Activated naive CD4-positive, alpha-beta T cell treated with anti-CD3 and anti-CD28 coated beads for 36 hours (primary cell): ENCODE measurements at places on chromosomes 13 and 19.

GRCh38 chr13:52036037-52036436, 11.5 kb downstream of the UTP14C start:
- DNase-seq, result no peak

GRCh38 chr19:46812977-46813838, 24.8 kb upstream of the SLC1A5 start:
- DNase-seq, result no peak

- DNase-seq, result peak; percentile 81
Observed at GRCh38 chr19:45117167-45117594, 24.2 kb downstream of the PPP1R37 start.

- DNase-seq, result no peak
Observed at GRCh38 chr19:6424195-6424938, at the start of gene KHSRP. KHSRP (minus strand) TSS chr19:6424811; CDS start chr19:6424701, 110 bp downstream.

DNA sequence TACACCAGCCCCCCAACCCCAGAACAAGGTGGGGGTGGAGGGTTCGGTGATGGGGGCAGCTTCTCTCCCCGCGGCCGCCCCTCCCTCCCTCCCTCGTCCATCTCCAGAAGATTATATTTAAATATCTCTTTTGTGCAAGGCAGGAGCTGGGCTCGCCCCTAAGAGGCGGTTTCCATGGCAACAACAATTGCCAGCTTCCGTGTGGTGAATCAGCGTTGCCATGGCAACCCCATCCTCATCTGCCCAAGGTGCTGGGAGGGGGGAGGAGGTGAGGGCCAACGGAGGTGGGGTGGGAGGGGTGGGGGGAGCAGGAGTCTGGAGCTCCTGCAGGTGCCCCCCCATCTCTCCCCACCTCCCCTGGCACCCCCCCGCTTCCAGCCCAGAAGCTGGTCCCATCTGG, 46.4 kb downstream of the CELF5 start:
- peak; percentile 74 for DNase-seq

GRCh38 chr13:20969182-20969581, 66.6 kb upstream of the XPO4 start:
- DNase-seq, result no peak

GRCh38 chr19:32866061-32866460, 3.5 kb downstream of the SLC7A9 start:
- no peak for DNase-seq

DNA sequence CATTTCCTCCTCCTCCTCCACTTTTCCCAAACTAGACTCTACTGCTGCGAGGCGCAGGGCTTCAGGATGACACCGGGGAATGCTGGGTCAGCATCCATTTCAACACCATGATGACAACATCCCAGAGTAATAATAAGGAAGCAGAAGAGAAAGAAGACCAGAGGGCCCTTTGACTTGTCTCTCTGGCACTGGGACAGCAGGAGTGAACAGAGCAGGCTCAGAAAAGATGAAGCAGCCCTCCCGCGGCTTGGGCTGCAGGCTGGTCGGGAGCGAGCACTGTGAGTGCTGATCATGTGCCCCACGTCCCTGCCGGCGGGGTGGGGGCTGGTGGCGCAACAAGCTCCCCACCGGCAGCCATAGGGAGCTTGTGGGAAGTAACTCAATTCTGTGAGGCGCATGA, 30.5 kb downstream of the RANBP3 start:
- no peak for DNase-seq

GRCh38 chr19:1017115-1017905, 3.6 kb downstream of the TMEM259 start:
- DNase-seq, result no peak

DNA sequence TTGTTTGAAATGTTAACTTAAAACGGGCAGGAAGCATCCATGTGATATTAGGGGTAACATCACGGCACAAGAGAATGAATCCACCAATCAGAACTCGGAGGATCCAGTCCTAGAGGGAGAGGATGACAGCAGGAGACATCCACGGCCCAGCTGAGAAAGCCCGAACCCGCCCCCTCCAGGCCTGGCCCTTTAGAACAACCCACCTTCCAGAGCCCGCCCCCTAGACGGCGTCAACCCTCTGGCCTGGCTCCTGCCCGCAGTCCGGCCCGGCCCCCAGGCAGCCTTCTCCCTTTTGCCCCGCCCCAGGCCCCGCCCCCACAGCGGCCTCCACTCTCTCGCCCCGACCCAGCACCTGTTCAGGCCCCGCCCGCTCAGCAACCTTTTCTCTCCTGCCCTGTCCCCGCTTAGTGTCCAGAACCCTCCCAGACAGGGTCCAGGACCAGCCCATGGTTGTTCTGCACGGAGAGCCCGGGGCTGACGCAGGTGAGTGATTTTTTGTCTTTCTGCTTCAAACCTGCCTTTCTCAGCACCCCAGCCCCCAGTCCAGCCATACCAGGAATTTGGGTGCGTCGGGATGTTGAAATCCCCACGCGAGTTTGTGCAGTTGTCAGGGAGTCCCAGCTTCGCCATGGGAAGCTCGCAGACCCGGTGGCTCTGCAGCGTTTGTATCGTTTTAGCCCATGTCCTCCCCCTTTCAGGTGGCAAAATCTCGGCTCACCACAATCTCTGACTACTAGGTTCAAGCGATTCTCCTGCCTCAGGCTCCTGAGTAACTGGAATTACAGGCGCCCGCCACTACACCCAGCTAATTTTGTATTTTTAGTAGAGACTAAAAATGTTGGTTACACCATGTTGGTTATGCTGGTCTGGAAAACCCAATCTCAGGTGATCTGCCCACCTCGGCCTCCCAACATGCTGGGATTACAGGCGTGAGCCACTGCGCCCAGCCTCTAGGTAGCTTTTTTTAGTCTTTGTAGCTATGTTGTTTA, 16.1 kb downstream of the ZNF816 start:
- DNase-seq, result no peak

GRCh38 chr13:100872761-100873160, 198.2 kb upstream of the TMTC4 start:
- no peak for DNase-seq

GRCh38 chr19:33906578-33907335, 110.1 kb downstream of the KCTD15 start:
- no peak for DNase-seq

DNA sequence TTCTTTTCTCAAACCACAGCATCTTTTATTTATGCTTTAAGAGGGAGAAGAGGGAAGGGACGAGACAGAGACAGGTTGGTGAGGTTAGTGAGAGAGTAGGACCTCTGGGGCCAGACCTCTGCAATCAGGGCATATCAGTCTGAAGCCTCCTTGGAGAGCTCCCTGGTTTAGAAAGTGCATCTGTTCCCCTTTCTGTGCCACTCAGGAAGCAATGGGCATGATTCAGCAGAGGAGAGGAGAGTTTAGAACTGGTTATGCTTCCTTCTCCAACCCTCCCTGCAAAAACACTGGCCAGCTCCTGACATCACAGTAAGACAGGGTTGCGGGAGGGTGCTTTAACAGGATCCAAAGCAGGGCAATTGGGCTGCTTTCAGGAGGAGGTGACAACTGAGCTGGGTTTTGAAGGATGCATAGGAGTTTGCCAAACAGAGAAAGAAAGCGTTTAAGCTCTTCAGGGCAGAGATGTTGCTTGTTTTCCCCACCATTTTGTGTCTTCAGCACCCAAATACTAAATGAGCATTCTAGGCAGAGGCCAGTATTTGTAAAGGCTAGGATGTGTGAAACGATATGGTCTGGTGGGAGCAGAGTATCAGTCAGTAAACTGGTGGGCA, 33.1 kb downstream of the CERS4 start:
- no peak for DNase-seq

DNA sequence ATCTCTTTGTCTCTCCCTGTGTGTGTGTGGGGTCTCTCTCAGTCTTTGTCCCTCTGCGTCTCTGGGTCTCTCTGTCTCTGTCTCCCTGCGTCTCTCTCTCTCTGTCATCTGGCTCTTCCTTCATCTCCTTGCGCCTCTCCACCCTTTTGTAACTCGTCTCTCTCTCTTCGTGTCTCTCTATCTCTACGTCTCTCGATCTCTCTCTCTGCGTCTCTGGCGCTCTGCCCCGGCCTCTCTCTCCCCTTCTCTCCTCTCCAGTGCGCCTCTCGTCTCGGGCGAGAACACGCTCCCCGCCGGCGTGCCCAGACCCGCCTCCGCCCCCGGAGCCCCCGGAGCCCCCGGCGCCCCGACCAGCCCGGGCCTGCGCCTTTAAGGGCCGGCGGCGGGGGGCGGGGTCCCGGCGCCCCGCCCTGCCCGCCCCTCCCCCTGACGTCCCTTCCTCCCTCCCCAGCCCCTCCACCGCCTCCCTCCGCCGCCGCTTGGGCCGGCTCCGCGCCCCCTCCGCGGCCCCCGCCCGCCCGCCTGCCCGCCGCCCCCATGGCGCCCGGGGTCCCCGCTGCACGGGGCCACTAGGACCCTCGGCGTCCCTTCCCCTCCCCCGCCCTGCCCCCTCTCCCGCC, at the start of gene MARK4:
MARK4 (plus strand) TSS at position 440 of the 620 bp plus-strand sequence. CDS start 318 bp downstream, outside the sequence.
- DNase-seq, result peak; percentile 47

- DNase-seq, result no peak
Observed at GRCh38 chr19:31146015-31146414, 203.2 kb downstream of the TSHZ3 start.

DNA sequence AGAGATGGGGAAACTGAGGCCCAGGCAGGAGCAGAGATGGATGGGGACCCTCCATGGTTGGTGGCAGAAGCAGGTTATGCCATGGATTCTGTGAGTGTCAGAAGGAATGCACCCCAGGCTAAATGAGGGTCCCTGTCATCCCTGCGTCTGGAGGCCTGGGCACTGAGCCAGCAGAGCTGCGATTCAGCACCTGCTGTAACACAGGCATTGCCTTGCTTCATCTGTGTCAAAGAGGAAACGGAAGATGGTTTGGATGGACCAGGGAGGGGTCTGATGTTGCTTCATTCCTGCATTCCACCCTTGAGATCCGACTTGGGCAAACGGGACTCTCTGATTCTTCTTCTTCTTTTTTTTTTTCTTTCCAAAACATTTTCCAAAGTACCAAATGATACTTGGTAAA, 1.2 kb downstream of the C5AR1 start:
- no peak for DNase-seq

DNA sequence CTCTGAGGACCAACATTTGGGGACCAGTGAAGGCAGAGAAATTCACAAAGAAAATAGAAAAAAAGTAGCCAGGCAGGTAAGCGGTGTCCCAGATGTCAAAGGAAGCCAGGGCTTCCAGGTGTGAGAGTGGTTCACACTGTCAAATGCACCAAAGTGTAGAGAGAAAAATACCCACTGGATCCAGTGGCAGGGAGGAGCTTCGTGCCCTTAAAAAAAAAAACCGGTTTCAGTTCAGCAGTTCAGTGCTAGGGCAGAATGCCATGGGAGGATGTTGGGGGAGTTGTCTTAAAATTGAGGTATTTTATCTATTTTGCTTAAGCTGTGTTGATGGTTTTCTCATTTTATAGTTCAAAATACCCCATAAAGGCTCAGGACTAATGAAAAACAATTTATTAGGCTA, 47.8 kb upstream of the C1QTNF9 start:
- peak; percentile 43 for DNase-seq

GRCh38 chr13:108747843-108748242, 118.4 kb downstream of the MYO16 start:
- no peak for DNase-seq

- no peak for DNase-seq
Observed at GRCh38 chr13:42071672-42072419, 23.4 kb downstream of the DGKH start.

DNA sequence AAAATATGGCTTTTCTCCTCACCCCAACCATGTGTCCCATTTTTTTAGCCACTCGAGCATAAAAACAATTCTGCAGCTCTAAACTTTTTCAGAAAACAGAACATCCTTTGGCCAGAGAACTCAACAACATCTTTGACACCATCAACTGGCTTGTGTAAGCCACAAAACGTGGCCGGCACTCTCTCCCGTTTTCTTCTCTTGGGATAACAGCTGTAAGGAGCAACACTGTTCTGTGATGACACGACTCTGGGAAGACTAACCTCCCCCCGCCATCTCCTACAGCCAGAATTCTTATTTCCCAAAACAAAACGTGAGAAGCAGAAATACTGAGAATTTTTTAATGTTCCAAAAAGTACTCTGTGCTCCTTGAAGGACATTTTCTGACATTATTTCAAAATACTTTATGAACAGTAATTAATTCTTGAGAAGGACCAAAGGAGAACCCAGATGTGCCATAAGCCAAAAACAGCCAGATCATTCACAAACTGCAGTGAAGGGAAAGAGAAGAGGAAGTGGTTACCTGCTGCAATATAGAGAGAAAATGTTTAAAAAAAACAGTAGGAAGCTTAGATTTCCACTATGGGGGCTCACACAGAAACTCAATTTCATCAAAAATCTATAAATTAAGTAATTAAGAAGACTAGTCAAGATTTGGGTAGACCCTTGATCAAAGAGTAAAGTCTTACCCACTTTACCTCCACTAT, 25.8 kb downstream of the COL4A1 start:
- DNase-seq, result no peak
